ENCODE measurements at places on chromosomes 4 and X. TPM values are rescaled to one million over a fixed set of nuclear protein-coding genes. Genes with fewer than 3 reads are reported as not detected.

GRCh38 chr4:19941434-19941833 lies 310.3 kb upstream of the SLIT2 start:
- DNase-seq = no peak

DNA sequence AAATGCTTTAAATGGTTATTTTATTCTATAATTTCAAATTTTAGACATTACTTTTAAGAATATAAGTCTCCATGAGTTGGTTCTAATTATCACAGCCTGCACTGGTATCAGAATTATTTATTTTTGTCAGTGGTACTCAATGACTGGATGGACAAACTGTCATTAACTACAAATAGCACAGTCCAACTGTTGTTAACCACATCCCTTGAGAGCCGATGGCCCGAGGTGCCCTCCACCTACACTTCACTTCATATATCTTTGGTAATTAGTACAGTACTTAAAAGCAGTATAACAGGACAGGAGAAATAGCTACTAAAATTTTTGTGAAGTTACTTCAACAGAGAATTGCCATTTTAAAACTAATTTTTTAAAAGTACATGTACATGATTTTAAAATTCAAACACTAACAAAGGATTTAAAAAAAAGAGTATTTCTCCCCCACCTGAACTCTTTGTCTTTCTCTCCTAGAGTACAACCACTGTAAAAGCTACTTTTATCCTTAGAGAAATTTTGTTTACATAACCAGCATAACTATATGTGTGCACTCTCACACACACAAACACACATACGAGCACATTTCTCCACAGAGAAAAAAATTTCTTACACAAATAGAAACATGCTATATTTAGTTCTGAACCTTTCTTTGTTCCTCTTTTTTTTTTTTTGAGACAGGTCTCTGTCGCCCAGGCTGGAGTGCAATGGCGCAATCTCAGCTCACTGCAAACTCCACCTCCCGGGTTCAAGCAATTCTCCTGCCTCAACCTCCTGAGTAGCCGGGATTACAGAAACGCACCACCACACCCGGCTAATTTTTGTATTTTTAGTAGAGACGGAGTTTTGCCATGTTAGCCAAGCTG lies 6.5 kb downstream of the TIFA start:
- DNase-seq = no peak

DNA sequence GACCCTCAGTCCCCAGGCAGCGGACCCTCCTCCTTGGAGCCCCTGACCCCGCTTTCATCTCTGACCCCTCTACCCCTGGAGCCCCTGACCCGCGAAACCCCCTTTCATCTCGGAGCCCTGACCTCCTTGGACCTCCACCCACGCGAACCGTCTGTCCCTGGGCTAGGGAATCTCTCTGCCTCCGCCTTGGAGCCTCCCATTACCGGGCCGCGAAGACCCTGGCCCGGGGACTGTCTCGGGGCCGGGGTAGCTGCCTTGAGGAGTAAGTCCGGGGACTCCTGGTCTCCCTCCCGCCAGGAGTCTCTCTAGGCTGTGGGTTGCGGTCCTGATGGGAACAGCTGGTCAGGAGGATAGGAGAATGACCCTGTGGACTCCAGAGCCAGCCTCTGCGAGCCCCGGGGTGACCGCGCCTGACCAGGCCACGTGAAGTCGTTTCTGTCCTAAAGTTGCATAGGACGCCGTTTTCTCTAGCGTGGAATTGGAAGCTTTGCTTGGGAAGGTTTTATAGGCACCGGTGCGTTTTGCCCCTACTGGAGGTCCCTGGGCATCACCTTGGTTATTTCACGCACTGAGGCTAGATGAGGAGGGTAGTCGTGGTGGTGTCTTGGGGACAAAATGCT lies 824 bp downstream of the TBC1D14 start:
- DNase-seq = no peak

The GC gene
- total RNA-seq = not detected

The AFF1 gene
- total RNA-seq = 51.2 TPM

DNA sequence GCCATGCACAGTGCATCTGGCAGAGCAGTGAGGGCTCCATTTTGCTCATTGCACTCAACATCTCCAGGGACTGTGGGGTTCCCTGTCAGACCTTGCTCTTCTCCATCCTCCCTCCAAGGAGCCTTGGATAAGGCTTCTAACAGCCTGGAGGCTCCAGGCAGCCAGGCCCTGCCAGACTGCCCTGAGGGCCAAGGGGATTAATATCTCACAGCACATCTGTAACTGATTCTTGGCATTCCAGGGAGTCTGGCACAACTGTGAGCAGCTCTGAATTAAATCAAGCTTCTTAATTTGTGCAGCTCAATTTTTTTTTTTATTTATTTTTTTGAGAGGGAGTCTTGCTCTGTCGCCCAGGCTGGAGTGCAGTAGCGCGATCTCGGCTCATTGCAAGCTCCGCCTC lies 224.5 kb upstream of the PGRMC2 start:
- no peak for DNase-seq

GRCh38 chrX:153333821-153334653 lies at the start of gene ZNF275:
Gene ZNF275 (plus strand): TSS chrX:153334153. CDS start chrX:153336680, 2,527 bp downstream.
- peak; percentile 83 for DNase-seq

DNA sequence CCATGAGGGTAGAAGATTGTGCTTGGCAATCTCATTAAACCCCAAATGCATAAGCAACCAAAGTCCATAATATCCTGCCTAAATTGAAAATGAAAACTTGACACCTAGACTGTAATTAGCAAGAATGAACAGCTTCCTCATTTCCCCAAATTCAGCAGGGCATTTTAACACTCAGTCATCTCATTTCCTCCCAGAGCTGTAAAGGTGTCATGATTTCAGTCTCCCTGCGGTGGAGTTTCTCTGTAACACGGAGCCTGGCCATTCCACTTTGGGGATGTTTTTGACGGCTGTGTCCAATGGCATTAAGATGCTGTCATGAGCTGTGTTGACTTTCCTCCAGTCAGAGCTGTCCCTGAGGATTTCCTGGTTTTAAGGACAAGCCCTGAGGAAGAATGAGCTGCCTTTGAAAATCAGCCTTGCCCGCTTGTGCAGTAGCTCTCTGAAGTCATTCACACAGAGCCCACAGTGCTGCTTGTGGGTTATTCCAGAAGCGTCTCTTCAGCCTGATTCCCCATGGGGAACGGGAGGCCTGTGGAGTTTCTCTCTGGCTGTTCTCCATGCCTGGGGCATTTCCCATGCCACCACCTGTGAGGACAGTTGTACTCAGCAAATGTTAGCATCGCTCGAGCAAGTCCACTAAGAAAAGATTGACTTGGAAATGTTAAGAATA lies 187.0 kb downstream of the MID1 start:
- no peak for DNase-seq

DNA sequence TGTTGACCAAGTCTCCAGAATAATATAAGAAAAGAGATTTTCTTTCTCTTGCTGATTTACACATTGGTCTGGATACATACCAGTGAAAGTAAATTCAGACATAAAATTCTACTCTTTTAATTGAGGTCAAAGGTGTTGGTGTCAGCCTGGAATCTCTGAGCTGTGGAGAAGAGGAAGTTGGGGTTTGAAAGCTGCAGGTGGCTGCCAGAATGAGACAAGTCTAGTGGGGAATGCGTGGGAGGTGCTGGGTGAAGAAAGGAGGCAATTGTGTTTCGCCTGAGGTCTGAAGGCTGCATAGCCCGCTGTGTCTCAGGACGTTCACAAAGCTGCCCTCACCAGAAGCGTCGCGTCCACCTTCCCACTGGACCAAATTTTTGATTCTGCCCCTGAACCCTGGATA lies 31.2 kb downstream of the PHEX start:
- DNase-seq = no peak

The STAP1 gene
- 2.7 TPM for total RNA-seq

- no peak for DNase-seq
Measured at GRCh38 chr4:128378668-128379067, 91.1 kb upstream of the PGRMC2 start.

GRCh38 chr4:1210241-1210841 lies 38.0 kb upstream of the SPON2 start:
- DNase-seq = no peak

The PTTG2 gene
- 0.55 TPM for total RNA-seq

DNA sequence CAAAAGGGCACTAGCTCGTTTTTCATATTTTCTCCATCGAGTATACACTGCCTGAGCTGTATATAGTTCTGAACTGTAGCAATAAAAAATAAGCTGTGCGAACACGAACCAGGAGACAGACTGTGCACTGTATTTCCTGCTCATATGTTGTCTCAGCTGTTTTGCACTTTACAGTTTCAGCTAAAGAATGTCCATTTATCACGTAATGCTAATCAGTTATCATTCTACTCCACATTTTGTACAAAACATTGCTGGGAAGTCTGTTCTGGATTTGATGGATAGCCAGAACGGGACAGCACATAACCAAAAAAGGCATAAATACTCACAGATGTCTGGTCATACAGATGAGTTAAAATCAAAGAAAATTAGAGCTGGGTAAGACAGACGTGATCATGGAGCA lies 315.5 kb upstream of the ADGRL3 start:
- DNase-seq = no peak

DNA sequence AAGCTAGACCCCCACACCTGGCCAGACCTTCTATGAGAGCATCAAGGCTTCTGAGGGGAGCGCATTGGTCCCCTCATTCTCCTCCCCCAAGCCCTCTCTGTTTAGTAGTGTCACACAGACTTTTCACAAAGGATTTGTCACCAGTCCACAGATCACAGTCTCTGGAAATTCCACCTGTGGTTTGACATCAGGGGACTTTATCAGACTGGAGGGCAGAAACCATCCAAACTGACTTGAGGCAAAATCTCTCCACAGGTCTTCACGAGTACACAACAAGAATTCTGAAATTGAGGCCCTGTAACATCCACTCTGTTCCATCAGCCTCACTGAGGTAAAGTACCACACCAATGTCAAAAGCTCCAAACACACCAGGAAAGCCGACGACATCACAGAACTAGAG lies 112.5 kb downstream of the SH3KBP1 start:
- no peak for DNase-seq

The SMR3B gene
- not detected for total RNA-seq

GRCh38 chr4:165502916-165503907 lies 124.4 kb downstream of the CPE start:
- DNase-seq = no peak

The CENPE gene
- total RNA-seq = 2.7 TPM

The LDB2 gene
- total RNA-seq = not detected

DNA sequence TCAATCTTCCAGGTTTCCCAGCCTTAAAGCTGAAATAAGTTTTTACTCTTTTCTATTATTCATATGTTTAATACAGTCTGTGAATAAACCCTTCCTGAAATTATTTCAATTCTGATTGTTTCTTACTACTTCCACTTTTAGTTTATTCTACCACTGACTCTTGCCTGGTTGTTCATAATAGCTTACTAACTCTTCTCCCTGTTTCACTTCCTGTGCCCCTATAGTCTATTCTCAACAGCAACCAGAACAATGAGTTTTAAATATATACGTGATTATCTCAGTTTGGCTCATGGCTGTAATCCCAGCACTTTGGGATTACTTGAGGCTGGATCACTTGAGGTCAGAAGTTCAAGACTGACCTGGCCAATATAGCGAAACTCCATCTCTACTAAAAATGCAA lies 408.0 kb upstream of the SPOCK3 start:
- no peak for DNase-seq

The EVC gene
- 1.5 TPM for total RNA-seq

- no peak for DNase-seq
Measured at GRCh38 chr4:145301386-145302080, 121.1 kb upstream of the OTUD4 start.

DNA sequence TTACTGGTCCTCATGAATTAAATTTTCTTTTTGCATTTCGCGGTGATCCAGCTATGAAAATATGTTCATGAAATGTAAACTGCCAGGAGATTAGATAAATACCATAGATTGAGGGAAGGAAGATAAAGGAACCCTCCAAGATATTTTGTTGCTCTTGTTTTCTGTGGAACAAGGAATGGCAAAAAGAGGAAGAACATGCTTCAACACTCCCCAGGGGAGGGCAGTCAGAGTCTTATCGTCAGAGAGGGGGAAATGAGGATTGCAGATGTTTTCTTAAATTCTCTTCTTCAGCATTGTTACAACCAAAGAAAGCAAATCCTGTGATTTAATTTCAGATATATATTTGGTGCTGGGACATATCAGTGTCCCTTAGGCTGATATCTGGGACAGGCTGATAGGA lies 9.5 kb upstream of the SFRP2 start:
- no peak for DNase-seq

GRCh38 chrX:19556202-19556601 lies 40.9 kb upstream of the MAP3K15 start:
- no peak for DNase-seq

DNA sequence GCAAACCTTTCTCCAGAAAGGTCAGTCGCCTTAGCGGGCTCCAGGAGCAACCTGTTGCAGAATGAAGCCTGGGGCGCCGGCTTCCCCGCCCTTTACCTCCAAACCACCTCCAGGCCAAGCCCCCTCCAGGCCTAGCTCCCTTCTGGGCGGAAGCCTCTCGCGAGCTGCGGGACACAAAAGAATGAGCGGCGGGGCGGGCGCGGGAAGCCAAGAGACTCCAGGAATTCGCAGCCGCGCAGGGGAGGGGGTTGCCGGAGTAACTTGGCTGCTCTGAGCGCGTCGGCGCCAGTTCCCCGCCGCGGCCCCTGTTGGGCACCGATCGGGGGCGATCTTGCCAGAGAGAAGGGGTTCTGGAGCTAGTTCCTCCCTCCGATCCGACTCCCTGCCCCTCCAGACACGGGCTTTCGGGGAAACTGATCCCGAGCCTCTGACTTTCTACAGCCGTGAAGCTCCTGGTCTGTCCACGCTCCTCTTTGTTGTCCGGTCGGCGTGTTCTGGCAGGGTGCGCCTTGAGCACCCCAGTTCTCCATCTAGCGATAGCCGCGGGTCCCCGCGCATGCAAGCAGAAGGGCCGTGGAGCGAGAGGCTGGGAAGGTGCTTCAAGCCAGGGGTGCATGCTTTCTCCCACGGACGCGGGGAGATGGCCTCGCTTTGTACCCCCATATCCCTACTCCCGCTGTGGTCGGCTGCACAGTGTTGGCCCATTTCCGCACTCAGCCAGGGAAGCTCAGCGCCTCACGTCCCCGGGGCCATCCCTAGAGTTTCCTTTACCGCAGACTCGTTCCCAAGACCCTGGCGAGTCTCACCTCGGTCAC lies 1.2 kb downstream of the PROM1 start:
- no peak for DNase-seq

- DNase-seq = no peak
Measured at GRCh38 chr4:16467061-16467460, 240.8 kb upstream of the TAPT1 start.

The RBM46 gene
- total RNA-seq = not detected

DNA sequence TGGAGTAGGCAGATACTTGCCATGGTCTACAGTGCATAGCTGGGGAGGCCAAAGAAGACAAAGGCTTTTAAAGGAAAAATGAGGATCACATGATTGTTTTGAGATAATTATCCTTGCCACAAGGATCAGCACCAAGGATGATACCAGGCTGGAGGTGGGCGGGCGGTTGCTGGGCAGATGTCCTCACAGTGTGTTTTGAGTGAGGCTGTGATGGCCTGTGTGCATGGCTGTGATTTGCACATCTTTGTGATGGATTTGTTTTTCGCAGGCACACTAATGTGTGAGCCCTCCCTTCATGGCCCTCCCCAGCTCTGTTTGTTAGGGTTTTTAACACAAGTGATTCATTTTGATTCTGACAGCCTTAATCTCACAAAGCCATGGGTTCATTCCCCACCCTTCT lies 46.8 kb downstream of the RGS12 start:
- no peak for DNase-seq

Data from CD4-positive, alpha-beta T cell (primary cell).